ENCODE measurements at places on chromosomes 7 and 10.
A peak's percentile ranks its signal among the peaks of the same experiment; 100 is the strongest.

GRCh38 chr10:2851566-2851965 lies 215.8 kb upstream of the PFKP start:
- DNase-seq: no peak

DNA sequence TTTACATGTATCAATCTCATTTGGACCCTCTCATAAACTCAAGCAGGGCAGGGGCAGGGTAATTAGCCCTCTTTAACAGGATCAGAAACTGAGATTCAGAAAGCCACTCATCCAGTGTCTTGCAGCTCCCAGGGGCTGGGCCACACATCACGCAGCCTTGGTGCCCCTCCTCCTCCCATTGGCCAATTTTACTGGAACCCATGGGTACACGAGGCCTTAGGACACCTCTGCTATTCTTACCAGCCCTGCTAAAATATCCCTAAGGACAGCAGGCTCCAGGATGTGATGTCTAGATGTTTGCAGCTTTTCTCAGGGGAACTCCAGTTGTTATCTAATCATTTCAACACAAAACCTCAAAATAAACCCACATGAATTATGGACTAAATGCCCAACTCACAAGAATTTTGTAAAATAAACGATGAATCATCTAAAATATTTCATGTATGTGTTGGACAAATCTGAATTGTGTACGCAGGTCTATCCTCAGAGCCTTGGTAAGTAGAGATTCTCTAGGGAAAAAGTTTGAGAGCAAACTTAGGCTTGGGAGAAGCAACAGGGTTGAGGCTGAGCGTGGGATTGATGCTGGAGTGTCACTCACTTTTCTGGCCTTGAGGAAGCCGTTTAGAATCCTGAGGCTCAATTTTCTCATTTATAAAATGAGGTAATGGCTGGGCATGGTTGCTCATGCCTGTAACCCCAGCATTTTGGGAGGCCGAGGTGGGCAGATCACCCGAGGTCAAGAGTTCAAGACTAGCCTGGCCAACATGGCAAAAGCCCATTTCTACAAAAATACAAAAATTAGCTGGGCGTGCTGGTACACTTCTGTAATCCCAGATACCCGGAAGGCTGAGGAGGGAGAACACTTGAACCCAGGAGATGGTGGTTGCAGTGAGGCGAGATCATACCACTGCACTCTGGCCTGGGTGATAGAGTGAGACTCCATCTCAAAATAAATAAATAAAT lies 69.7 kb upstream of the TNS3 start:
- no peak for DNase-seq

- no peak for DNase-seq
Measured at GRCh38 chr10:24900888-24901685, 51.3 kb downstream of the PRTFDC1 start.

DNA sequence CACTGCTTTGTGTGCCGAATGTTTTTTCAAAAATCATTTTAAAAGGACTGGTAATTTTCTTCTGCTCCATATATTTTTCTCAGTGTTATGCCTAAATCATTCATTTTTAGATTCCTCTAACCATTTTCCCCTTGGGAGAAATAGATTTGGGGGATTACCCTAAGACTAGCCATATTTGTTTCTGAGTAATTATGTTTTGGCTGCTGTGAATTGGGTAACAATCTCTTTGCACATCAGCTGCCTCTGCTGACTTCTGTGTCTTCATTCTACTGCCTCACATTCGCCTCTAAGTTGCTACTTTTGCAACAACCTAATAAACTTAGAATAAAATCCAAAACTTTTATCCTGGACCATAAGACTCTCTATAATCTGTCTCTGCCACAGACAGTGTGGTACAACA lies 18.5 kb upstream of the MRC1 start:
- no peak for DNase-seq

DNA sequence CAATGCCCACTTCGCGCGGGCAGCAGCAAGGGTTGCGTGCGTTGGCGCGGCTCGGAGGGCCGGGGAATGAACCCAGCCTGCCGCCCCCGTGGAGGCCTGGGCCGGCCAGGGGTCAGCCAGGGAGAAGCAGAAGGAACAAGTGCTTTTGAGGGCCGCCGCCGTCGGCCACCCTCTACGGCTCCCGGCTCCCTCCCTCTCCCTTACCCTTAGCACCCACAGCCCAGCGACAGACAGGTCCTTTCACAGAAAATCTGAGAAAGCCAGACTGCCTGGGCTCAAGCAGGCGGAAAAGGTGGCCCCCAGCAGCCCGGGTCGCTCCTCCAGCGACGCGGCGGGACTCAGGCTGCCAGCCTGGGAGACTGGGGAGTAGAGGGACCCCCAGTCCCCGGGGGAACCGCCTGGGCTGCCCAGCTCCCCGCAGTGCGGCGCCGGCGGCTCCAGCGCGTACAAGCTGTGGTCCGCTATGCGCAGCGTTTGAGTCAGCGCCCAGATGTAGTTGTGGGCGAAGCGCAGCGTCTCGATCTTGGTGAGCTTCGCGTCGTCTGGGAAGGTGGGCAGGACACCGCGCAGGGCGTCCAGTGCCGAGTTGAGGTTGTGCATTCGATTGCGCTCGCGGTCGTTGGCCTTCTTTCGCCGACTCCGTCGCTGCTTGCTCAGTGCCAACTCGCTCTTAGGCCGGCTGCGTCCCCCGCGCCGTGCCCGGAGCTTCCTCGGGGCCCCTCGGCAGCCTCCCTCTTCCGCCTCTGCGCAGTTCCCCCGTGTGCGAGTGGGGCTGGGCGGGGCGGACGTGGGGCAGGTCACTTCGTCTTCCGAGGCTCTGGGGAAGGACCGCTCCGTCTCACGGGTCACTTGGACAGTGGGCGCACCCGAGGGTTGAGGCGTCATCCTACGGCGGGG lies 815 bp downstream of the NEUROG3 start:
- peak; percentile 27 for DNase-seq

GRCh38 chr7:26182706-26183105 lies 17.8 kb downstream of the HNRNPA2B1 start:
- no peak for DNase-seq
